ENCODE measurements at places on chromosomes 2 and 18. TPM values are rescaled to one million over a fixed set of nuclear protein-coding genes. Genes with fewer than 3 reads are reported as not detected.

GRCh38 chr2:234564699-234565098 is 67.8 kb upstream of the ARL4C start:
- no peak overlapping the region for H3K27ac ChIP-seq
- no peaks in the 10 kb centered on the region for H3K4me1 ChIP-seq
- no peak for DNase-seq
- H3K36me3 ChIP-seq = no peaks in the 10 kb centered on the region

- no peaks in the 10 kb centered on the region for H3K4me1 ChIP-seq
- H3K36me3 ChIP-seq = no peaks in the 10 kb centered on the region
- no peaks in the 10 kb centered on the region for H3K27me3 ChIP-seq
- H3K4me3 ChIP-seq = no peak overlapping the region
- H3K27ac ChIP-seq = no peak overlapping the region
Observed at GRCh38 chr18:79861687-79862086, 63.9 kb downstream of the KCNG2 start.

- no peak overlapping the region for H3K27ac ChIP-seq
- no peaks in the 10 kb centered on the region for H3K27me3 ChIP-seq
- H3K4me3 ChIP-seq = no peak overlapping the region
- H3K36me3 ChIP-seq = no peaks in the 10 kb centered on the region
- no peak for DNase-seq
Observed at GRCh38 chr2:180523621-180524340, 456.6 kb upstream of the UBE2E3 start.

GRCh38 chr2:208354964-208355381 is 51.6 kb upstream of the PTH2R start:
- peaks cover 33% of the 10 kb centered on the region for H3K36me3 ChIP-seq
- H3K4me1 ChIP-seq = no peaks in the 10 kb centered on the region
- no peak overlapping the region for H3K27ac ChIP-seq
- no peak for DNase-seq

GRCh38 chr18:69718912-69719547 is 228.6 kb downstream of the CD226 start:
- H3K27me3 ChIP-seq = no peaks in the 10 kb centered on the region
- H3K4me3 ChIP-seq = no peak overlapping the region
- no peak overlapping the region for H3K27ac ChIP-seq
- H3K36me3 ChIP-seq = no peaks in the 10 kb centered on the region
- H3K4me1 ChIP-seq = no peaks in the 10 kb centered on the region
- DNase-seq = no peak

Gene RMND5A
- 48.2 TPM for total RNA-seq

Gene NAT8
- not detected for total RNA-seq

Gene NDUFB3
- total RNA-seq = 93.5 TPM

DNA sequence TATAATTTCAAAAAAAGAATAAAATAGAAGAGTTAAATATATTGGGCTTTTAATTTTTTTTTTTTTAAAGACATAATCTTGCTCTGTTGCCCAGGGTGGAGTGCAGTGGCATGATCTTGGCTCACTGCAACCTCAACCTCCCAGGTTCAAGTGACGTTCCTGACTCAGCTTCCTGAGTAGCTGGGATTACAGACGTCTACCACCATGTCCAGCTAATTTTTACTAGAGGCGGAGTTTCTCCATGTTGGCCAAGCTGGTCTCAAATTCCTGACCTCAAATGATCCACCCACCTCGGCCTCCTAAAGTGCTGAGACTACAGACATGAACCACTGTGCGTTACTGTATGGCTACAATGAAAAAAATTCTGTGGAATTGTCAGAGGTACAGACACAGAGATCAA is 98.1 kb upstream of the RGPD4 start:
- no peak overlapping the region for H3K27ac ChIP-seq
- H3K36me3 ChIP-seq = no peaks in the 10 kb centered on the region
- DNase-seq = no peak
- H3K4me1 ChIP-seq = no peaks in the 10 kb centered on the region

DNA sequence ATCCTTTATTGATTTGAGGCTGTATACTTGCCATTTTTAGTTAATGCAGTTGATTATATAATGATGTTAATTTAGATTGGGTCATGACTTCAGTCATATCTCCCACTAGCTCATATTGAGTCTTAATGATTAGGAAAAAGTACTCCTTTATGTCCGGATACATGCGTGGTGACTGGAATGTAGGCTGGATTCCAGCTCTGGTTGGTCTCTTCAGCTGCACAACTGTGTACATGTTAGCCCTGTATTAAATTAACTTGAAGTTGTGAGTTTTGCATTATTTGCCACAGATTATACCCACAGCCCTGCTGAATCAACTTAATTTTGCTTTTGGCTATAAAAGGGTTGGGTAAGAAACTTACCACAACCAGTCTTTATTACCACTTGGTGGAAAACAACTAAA is 22.5 kb downstream of the MOB4 start:
- no peaks in the 10 kb centered on the region for H3K27me3 ChIP-seq
- no peak overlapping the region for H3K27ac ChIP-seq
- peaks cover 57% of the 10 kb centered on the region for H3K36me3 ChIP-seq
- H3K4me3 ChIP-seq = no peak overlapping the region
- DNase-seq = no peak

Gene KIF5C
- total RNA-seq = 8.3 TPM

GRCh38 chr2:147171941-147172340 is 672.9 kb upstream of the ACVR2A start:
- H3K36me3 ChIP-seq = no peaks in the 10 kb centered on the region
- no peaks in the 10 kb centered on the region for H3K27me3 ChIP-seq
- H3K4me3 ChIP-seq = no peak overlapping the region

Gene CNGA3
- 4.3 TPM for total RNA-seq

Gene DOK1
- total RNA-seq = 17.9 TPM

DNA sequence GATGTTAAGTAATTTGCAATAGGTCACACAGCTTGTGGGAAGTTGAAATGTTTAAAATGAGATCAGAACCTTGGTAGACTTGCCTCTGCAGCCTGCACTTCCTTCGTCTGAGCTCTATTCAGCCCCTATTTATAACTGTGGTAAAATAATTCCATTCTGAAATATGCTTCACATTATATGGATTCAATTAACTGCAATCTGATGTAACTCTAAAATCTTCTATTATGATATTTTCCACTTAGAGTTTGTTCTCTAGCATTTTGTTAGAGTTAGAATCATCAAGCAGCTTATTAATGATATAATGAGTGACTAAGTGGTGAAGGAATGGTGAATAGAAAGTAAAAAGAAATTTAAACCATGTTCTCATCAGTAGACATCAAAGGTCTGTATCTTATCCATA is 139.6 kb upstream of the ARHGAP28 start:
- no peaks in the 10 kb centered on the region for H3K27me3 ChIP-seq
- H3K36me3 ChIP-seq = no peaks in the 10 kb centered on the region
- DNase-seq = no peak
- H3K4me1 ChIP-seq = no peaks in the 10 kb centered on the region

DNA sequence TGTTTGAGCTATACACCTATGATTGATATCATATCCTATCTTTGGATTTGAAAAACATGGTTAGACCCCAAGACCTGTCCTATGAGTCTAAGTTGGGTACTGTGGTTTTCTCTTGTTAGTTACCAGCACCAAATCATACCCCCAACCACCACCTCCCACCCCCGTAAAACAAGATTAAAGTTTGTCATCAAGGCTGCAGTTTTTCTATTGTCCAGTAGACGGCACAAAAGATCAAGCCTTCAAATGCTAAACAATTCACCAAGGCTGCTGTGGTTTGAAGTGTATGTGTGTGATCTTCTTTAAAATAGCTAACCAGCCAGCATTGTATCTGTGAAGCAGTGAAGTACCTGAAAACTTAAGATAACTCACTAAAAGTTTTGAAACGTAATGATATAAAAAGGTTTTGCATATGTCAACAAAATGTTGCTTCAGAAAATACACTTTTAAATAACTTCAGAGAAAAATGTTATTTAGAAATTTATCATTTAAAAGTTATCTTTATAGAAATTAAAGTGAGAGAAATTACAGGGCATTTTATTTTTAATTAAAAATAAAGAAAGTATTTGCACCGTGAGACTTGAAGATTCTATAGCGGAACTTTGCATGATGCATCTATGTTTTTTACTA is 5.8 kb upstream of the MEIS1 start:
- no peak overlapping the region for H3K4me3 ChIP-seq
- peaks cover 51% of the 10 kb centered on the region for H3K4me1 ChIP-seq
- H3K27me3 ChIP-seq = peaks cover 7% of the 10 kb centered on the region
- H3K36me3 ChIP-seq = no peaks in the 10 kb centered on the region
- DNase-seq = no peak
- H3K27ac ChIP-seq = peak overlapping the region; percentile 97

DNA sequence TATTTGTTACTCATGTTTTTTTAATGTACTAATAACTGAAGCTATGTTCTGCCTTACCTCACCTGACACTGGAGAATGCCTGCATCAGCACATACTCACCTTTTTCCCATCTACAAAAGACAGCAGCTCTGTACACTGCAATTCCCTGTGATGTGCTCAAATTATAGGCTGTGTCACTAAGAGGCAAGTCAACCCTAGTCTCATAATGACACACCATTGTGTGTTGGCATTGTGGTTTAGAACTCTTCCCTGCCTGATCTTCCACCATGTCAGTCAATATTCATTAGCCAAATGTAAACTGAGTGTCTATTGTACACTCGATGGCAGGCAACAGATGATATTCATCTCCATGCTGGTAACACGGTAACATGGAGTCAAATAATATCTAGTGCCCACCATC is 332.1 kb upstream of the TCF4 start:
- no peak for DNase-seq
- no peaks in the 10 kb centered on the region for H3K27me3 ChIP-seq
- H3K4me1 ChIP-seq = no peaks in the 10 kb centered on the region
- no peak overlapping the region for H3K4me3 ChIP-seq

DNA sequence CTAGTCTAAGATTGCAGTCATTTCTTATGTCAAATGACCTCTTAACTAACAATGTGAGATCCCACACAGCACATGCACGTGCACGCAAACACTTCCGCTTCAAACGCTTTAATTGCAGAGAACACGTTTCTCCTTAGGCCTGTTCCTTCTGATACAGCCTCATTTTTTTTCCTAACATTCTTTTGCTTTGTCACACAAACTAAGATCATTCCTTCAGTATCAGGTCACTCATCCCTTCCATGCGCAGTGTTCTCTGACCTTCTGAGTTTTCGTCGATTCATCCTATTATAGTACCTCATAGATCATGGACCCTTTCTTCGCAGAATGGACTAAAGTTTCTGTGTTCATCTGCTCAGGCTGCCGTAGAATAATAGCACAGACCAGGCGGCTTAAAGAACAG is 327.1 kb upstream of the CDH19 start:
- no peaks in the 10 kb centered on the region for H3K27me3 ChIP-seq
- no peak overlapping the region for H3K4me3 ChIP-seq
- no peaks in the 10 kb centered on the region for H3K36me3 ChIP-seq
- DNase-seq = no peak
- no peak overlapping the region for H3K27ac ChIP-seq

GRCh38 chr2:170369894-170370293 is 191.9 kb downstream of the MYO3B start:
- no peaks in the 10 kb centered on the region for H3K27me3 ChIP-seq
- no peak overlapping the region for H3K4me3 ChIP-seq
- H3K27ac ChIP-seq = no peak overlapping the region
- no peaks in the 10 kb centered on the region for H3K4me1 ChIP-seq

GRCh38 chr2:8217468-8218030 is 464.3 kb upstream of the ID2 start:
- H3K4me3 ChIP-seq = no peak overlapping the region
- peaks cover 6% of the 10 kb centered on the region for H3K4me1 ChIP-seq
- DNase-seq = no peak
- no peaks in the 10 kb centered on the region for H3K36me3 ChIP-seq

- no peak overlapping the region for H3K4me3 ChIP-seq
- H3K4me1 ChIP-seq = peaks cover 4% of the 10 kb centered on the region
- no peak overlapping the region for H3K27ac ChIP-seq
- no peaks in the 10 kb centered on the region for H3K36me3 ChIP-seq
- DNase-seq = no peak
Observed at GRCh38 chr2:173835726-173836125, 129.4 kb downstream of the SP3 start.

Data from sigmoid colon (tissue), 7 donors.